RWPE1 (cell line): ENCODE measurements at places on chromosomes 11 and 22.

- no peak for DNase-seq
Measured at GRCh38 chr11:75355051-75355450, 3.6 kb upstream of the ARRB1 start.

- no peak for DNase-seq
Measured at GRCh38 chr11:44304091-44305025, 5.6 kb downstream of the ALX4 start.

GRCh38 chr11:10942620-10943019, 84.8 kb upstream of the ZBED5 start:
- no peak for DNase-seq

GRCh38 chr22:49209452-49210195, 618.0 kb downstream of the BRD1 start:
- no peak for DNase-seq
